ENCODE measurements at places on chromosomes 2 and 18.

DNA sequence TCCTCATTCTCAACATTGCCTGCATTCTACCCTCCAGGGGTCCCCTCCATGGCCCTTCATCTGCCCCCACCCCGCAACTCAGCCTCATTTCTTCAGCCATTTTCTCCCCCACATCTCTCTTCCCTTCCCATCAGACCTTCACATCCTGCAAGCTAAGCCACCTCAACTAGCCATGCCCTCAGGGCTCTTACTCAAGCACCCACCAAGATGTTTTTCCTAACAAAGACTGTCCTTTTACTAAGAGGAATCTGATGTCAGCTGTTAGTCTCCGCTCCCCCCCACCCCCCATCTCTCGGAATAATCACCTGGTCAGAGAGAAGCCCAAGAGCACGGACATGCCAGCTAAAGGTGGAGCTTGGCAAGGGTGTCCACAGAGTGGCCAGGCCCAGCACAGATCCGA is 4.7 kb upstream of the CAPN10 start:
- DNase-seq, result no peak

GRCh38 chr2:216215658-216216390 is 106.7 kb downstream of the XRCC5 start:
- peak; percentile 23 for DNase-seq

DNA sequence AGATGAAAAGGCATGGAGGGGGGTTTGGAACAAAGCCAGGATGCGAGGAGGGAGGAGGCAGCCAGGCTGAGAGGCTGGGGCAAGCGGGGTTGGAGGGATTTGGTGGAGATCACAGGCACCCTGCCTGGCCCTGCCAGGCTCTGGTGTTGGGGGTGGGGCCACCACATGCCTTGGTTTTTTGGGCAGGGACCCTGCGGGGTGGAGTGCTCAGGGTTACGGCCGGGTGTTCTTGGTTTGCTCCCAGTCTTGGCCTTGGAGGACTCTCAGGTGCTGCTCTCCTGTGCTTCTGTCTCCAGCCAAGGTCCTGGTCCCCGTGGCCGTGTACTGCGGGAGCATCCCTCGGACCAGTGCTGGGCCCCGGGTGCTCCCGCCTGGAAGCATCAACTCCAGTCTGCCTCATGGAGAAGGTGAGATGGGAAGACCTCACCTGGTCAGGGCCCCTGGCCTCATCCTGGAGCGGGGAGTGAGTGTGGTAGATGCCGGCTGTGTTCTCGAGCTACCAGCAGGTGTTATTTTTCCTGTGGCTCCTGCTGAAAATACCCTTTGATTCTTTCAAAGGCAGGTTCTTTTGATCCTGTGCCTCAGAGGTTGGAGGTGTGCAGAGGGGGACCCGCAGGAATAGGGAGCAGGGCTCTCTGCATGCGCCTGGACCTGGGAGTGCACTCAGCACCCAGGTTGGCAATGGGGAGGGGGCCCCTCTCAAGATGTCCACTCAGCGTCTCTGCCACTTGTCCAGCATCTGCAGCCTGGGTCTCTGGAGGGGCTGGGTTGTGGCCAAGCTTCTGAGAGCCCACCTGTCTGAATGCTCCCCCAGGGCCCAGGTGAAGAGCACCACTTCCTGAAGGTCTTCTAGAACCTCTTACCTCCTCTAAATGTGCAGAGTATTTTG is 17.0 kb downstream of the TOGARAM2 start:
- DNase-seq, result no peak

DNA sequence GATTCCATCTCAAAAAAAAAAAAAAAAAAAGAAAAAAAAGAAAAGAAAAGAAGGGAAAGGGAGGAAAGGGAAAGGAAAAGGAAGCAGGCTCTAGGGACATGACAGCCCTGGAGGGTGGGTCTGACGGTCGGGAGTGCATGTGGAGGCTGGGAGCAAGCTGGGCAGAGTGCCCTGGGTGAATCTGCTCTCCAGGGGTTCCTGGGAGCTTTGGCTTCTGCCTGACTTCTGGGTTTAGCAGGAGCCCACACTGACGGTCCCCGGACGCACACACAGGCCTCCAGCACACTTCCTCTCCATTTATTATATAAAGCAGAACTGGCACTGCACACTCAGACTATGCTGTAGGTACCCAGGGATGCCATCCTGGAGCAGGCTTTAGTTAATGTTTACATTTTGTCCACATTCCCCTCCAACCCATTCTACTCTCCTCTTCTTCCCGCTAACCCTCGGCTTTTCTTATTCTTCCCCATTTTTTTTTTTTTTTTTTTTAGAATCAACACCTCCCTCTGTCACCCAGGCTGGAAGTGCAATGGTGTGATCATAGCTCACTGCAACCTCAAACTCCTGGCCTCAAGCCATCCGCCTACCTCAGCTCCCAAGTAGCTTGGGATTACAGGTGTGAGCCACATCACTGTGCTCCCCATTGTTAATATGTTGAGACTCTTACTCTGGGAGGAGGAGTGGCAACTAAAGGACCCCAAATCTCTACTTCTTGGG is 151.1 kb upstream of the SLC1A4 start:
- peak; percentile 44 for DNase-seq

DNA sequence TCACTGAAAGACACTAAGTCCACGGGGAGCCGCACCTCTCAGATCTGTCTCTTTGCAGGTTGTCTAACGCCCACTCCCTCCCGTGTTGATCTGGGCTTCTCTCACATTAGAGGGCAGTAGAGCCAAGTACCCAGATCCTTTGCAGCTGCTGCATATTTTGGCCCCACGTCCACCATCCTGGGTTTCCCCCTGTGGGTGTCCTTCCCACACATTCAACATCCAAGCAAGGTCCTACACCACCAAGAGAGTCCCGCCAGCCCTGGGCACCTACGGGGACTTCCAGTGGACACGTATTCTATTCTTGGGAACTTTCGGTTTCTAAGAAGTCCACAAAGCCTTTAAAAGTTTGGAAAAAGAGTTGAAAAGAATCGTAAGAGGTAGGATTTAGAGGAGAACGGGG is 116.6 kb downstream of the ATL2 start:
- DNase-seq, result no peak

GRCh38 chr2:191703079-191703725 is 25.3 kb downstream of the NABP1 start:
- DNase-seq, result no peak

DNA sequence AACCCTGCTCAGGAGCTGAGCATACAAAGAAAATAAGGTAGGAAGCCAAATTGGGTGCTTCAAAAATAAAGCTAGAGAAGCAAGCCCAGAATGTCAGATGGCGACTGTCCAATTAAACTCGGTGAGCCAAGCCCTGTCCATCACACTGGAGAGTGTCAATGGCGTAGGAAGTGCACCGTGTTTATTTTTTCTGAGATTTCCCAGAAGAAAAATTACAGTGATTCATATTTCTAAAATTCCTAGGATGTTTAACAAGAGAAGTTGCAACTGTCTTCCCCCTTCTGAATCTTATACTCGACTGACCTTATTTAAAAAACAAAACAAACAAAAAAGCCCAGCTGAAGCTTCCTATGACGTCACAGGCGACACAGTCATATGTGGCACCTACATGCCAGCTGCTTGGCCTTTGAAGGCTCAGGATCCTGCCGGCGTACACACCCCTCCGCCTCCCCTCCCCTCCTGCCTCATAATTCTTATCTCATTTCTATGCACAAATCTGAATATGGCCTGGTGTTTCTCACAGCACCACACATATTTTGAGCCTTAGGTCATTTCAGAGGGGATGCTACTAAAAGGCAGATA is 60.8 kb downstream of the MBP start:
- DNase-seq, result peak; percentile 98

- DNase-seq, result no peak
These were observed 80.3 kb downstream of the INSIG2 start for GRCh38 chr2:118168615-118169014.

Measured in cardiac fibroblast (primary cell).